ENCODE measurements at places on chromosomes 7 and 10. TPM values are rescaled to one million over a fixed set of nuclear protein-coding genes. Genes with fewer than 3 reads are reported as not detected.

GRCh38 chr10:76456197-76456596, 1024.8 kb downstream of the LRMDA start:
- DNase-seq, result peak; percentile 34

CCL26 gene
- total RNA-seq, result not detected

GRCh38 chr7:102467581-102468477, 3.0 kb downstream of the LRWD1 start:
- DNase-seq, result no peak

FAM237B gene
- total RNA-seq, result not detected

GRCh38 chr7:45055594-45056219, 33.1 kb downstream of the NACAD start:
- no peak for DNase-seq

MSS51 gene
- total RNA-seq, result 0.51 TPM

DNA sequence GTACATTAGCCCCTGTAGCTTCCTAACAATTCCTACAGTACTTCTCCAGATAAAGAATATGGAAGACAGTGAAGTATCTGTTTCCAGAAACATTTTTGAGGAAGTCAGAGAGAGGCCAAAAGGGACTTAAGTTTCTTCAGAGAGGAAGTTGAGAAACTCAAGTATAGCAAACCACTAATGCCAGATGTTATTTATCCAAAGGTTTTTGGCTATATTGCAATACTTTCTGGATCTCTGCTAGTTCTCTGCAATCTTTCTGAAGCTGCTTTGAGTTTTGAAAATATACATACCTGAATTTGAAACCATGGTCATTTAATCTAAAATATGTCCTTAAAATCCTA, 64.7 kb downstream of the BICC1 start:
- no peak for DNase-seq

CRYGN gene
- total RNA-seq, result 2.9 TPM

DNA sequence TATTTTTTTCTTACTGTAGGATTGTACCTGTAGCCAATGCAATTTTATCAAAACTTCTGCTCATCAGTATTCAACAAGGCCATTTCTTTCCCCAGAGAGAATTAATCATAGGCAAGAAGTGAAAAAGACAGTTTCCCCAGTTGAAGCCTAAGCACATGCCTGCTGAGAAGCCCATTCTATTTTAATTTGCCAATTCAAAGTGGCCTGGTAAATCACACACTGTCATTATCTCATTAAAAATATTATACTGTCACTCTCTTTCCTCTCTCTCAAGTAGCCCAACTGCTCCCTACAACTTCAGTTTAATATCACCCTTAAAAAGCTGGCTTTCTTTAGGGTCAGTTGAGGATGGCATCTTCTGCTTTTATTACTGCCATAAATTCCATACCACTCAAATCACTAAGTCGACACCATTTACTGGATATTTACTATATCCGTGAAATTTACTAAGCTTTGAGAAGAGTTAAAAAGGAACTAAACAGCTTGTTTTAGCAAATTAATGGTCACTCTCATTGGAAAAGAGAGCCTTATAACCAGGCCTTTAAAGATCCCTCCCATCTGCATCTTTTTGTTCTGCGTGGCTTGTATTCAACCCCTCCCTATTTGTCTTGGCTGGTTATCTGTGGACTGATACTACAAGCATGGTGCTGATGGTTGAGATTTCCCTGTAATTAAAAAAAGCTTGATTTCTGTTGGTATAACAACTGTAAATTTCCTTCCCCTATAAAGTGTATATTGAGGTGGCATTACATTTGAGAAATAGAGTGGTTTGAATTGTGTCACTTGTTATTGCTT, 30.6 kb downstream of the COL28A1 start:
- DNase-seq, result no peak

ACTL6B gene
- total RNA-seq, result not detected

NPC1L1 gene
- total RNA-seq, result not detected

DNA sequence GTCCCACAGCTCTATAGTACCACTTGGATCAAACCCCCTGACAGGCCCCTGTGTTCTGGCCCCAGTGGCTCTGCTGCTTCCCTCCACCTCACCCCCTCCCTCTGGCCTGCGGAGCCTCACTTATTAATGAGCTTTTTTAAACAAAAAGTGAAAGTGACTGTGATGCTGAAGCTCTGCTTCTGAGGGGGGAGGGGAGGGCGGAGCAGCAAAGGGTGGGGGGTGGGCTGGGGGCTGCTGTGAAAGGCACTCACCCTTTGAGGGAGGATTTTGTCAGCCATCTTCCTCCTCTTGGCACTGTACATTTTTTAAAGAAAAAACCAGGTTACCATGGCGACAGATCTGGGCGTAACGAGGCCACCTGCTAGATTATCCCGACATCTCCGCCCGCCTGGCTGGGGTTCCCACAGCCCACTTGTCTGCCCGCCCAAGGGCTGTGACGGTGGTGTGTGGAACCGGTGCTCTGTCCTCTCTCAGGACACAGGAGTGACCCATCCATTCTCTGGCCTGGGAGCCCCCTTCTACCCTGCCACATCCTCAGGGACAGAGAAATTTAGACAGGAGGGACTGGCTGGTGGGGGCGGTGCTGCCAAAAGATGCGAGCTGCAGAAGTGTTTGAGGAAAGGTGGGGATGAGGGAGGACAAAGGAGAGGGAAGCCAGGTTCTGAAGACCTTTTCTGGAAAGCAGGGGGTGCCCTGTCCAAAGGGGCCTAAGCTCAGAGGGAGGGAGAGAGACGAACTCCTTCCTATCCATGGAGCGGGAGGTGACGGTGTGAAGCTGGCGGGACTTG, 4.9 kb downstream of the SMARCD3 start:
- no peak for DNase-seq

DNA sequence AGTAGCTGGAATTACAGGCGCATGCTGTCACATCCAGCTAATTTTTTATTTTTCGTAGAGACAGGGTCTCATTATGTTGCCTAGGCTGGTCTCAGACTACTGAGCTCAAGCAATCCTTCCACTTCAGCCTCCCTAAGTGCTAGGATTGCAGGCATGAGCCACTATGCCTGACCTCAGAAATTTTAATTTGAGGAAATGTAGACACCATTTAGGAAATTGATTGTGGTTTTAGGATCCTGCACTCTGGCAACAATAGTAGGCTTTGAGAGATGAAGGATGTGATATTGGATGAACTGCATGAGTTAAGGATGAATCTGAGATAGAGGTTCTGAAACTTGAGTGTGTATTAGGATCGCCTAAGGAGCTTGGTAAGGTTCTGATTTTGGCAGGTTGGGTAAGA, 66.5 kb downstream of the PPP1R9A start:
- no peak for DNase-seq

GRCh38 chr7:129707910-129708499, 96.5 kb downstream of the NRF1 start:
- DNase-seq, result no peak

All from uterus (tissue), 4 donors.